ENCODE measurements at places on chromosomes 7 and 10.

DNA sequence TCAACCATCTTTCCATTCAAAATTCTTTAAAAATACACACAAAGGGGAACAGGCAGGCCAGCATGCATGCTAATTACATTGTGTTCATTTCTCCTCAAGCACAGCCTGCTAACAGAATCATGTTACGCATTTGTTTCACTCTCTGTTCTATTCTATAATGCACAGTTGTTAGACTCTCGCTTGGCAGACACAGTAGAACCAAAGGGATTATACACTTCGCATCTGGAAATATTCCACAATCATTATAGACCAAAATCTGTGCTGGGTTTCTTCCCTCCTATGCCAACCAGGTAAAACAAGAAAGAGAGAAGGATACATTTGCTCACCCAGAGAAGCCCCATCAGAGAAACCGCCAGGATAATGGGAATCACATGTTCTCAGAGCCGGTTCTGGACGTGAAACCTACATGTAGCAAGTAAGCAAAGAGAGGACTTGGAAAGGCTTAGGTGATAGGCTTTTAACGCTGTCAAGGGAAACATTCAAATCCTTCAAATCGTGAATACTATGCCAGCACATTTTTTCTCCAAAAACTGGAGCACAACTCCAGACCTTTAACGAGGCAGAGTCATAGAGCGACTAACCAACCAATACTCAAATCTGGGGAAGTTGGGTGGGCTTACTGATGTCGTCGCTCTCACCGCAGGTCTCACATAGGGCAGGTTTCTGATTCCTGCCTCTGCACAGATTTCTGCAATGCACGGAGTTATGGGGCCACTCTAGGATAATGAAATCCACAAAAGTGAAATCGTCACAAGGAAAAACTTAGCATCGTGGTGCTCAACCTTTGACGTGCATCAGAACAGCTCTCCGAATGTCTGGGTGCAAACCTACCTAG is 380.5 kb upstream of the AUTS2 start:
- DNase-seq, result no peak

GRCh38 chr10:25082276-25083204 is 66.1 kb downstream of the THNSL1 start:
- DNase-seq, result no peak

- no peak for DNase-seq
Observed at GRCh38 chr10:17409170-17409733, 45.1 kb downstream of the ST8SIA6 start.

- no peak for DNase-seq
Observed at GRCh38 chr7:44393238-44394111, 68.1 kb upstream of the CAMK2B start.

DNA sequence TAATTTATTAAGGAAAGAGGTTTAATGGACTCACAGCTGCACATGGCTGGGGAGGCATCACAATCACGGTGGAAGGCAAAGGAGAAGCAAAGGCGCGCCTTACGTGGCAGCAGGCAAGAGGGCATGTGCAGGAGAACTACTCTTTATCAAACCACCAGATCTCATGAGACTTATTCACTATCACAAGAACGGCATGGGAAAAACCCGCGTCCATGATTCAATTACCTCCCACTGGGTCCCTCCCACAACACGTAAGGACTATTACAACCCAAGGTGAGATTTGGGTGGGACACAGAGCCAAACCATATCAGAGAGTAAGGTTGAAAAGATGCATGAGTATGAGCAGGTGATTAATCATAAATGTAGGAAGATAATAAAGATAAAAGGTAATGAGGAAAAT is 3.2 kb upstream of the JCAD start:
- DNase-seq, result no peak

DNA sequence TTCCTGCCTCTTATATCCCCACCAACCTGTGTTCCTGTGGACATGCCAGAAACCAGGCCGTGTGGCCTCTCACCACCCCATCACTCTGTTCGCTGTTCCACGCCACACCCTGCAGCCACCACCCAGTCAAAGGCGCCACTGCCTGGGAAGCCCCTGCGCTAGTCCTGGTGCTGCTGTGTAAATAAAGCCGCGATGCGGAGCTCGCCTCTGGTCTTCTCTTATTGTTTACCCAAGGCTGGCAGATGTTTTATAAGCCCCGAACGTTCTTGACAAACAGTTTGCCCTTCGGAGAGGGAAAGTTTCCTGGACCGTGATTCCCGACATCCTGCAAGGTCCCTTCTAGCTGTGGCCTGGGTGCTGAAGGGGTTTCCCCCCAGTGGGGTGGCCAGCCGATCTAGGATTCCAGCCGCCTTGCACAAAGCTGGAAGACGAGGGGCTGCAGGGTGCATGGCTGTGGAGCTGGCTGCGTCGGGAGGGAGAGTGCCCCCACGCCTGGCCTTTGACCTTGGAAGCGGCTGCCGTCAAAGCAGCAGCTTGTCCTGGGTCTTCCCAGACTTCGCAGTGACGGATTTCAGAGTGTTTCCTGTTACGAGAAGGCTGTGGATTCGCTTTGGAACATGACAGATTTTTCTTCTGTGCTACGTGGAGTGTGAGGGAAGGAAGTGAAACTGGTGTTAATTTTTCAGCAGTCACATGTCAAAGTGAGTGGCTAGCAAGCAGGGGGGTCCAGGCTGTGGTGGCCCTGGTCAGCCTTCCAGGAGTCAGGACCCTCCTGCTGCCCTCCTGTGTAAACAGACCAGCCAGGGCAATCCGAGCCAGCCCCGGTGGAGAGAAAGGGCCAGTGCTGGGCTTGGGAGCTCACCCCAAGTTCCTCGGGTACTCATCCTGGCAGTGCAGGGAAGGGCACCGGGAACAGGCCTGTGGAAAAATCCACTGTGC is 61.6 kb downstream of the LHPP start:
- DNase-seq, result no peak

GRCh38 chr10:105925045-105925785 is 1239.3 kb downstream of the SORCS1 start:
- DNase-seq, result no peak

DNA sequence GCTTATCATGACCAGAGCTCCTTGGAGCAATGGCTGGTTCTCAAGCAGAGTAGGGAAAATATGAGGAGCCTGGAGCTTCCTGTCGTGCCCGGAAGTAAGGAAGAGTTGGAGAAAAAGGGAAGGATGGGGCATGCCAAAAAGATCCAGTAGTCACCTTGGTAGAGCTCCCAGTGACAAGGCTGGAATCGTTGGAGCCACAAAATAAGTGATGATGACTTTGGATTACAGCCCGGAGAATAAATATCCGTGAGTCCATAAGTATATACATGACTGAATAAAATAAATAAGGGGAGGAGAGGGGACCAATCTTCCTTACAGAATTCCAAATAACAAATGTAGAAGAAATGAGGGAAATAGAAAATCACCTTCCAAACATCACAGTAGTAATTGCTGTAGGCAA is 29.3 kb downstream of the LMTK2 start:
- no peak for DNase-seq

DNA sequence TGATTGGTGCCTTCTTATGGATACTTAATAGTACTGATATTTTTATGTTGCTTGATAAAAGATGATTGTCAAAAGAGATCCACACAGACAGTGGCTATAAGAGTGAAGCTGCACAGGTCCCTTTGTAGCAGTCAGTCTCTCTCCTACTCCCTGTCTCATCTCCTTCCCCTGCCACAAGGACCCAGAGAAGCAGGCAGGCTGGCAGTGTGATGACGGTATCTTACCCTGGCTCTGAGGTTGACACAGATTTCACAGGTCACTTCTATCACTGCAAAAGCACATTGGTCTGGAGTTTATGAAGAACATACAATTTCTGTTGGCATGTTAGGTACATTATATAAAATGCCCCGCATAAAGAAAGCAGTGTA is 64.4 kb upstream of the AHR start:
- DNase-seq, result no peak

DNA sequence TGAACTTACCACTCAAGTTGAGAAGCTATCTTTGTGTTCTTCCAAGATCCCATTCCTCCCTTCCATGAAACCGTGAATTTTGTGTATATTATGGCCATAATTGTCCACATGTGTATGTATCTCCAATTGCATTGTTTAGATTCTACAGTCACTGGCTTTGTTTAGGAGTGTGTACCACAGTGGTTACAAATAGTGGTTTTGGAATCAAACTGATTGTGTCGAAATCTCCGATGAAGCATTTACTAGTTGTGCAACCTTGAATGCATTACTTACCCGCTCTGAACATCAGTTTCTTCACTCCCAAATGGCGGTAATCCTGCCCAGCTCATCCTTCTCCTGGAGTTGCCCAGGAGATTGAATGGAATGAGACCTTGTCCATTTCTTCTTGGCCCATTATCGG is 145.0 kb upstream of the ZNF32 start:
- no peak for DNase-seq

DNA sequence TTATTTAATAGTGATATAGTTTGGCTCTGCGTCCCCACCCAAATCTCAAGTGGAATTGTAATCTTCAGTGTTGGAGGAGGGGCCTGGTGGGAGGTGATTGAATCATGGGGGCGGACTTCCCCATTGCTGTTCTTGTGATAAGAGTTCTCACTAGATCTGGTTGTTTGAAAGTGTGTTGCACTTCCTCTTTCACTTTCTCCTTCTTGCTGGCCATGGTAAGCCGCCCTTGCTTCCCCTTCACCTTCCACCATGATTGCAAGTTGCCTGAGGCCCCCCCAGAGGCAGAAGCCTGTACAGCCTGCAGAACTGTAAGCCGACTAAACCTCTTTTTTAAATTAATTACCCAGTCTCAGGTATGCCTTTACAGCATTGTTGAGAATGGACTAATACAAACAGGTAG is 101.4 kb downstream of the MTPAP start:
- no peak for DNase-seq

- DNase-seq, result no peak
Observed at GRCh38 chr7:2941216-2941859, 97.2 kb upstream of the GNA12 start.

DNA sequence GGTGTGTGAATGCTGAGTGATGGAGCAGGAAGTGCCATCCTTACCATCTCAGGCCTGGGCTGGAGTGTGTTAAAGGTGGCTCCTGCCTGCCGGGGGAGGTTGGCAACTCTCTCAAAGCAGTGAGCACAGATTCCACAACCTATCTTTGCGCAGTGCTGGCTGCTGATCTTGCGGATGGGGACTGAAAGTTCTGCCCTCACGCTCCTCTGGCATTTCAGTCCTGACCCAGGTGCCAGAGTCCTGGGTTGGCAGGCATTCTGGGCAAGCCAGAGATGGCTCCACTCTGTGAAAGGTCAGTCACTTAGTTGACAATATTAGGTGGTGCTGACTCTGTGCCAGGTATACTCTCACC is 315.5 kb downstream of the RPS24 start:
- DNase-seq, result no peak

DNA sequence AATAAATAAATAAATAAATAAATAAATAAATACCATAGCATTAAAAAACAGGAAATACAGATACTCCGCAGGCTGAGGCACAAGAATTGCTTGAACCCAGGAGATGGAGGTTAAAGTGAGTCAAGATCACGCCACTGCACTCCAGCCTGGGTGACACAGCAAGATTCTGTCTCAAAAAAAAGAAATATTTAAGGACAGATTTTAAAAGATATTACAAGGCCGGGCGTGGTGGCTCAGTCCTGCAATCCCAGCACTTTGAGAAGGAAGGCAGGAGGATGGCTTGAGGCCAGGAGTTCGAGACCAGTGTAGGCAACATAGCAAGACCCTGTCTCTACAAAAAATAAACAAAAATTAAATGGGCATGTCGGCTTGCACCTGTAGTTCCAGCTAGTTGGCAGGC is 17.5 kb upstream of the SNX8 start:
- no peak for DNase-seq

- no peak for DNase-seq
Observed at GRCh38 chr7:98668255-98668654, 51.2 kb downstream of the NPTX2 start.

DNA sequence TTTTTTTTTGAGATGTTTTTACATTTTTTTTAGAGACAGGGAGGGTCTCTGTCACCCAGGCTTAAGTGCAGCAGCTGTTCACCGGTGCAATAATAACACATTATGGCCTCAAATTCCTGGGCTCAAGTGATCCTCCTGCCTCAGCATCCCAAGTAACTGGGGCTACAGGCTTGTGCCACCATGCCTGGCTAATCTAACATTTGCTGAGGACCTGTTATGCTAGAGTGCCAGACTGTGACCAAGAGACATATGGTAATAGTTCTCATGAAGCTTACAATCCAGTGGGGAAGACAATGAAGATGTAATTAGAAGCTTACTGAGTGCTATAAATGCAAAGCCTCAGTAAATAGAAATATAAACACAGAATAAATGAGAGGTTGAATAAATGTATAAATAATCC is 17.6 kb upstream of the ORC5 start:
- DNase-seq, result no peak

DNA sequence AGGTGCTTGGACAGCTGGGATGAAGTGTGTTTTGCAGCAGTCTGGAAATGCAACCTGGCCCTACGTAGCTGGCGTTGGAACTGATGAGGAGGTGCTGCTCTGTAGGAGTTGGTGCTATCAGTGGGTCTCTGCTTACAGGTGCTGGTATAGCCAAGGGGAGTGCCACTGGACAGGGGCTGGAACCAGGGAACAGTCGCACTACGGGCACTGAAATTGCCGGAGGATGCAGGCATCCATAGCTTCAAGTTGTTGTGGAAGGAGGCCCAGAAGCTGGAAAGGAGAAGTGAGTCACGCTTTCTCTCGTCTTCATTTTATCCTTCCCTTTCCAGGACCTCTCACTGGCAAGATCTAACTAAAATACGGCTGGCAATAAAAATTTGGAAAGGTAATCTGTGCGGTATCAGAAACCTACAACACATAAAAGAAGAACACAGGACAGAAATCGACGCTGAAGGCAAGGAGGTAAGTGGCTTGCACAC is 25.8 kb downstream of the MACC1 start:
- no peak for DNase-seq

DNA sequence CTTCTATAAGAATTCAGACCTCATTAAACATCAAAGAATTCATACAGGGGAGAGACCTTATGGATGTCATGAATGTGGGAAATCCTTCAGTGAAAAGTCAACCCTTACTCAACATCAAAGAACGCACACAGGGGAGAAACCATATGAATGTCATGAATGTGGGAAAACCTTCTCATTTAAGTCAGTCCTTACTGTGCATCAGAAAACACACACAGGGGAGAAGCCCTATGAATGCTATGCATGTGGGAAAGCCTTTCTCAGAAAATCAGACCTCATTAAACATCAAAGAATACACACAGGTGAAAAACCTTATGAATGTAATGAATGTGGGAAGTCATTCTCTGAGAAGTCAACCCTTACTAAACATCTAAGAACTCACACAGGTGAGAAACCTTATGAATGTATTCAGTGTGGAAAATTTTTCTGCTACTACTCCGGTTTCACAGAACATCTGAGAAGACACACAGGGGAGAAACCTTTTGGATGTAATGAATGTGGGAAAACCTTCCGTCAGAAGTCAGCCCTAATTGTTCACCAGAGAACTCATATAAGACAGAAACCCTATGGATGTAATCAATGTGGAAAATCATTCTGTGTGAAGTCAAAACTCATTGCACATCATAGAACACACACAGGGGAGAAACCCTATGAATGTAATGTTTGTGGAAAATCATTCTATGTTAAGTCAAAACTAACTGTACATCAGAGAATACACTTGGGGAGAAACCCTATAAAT is 24.1 kb downstream of the ZNF37A start:
- DNase-seq, result no peak
